Progenitor cell of endocrine pancreas (in vitro differentiated cells): ENCODE measurements at places on chromosomes 11 and 22.

DNA sequence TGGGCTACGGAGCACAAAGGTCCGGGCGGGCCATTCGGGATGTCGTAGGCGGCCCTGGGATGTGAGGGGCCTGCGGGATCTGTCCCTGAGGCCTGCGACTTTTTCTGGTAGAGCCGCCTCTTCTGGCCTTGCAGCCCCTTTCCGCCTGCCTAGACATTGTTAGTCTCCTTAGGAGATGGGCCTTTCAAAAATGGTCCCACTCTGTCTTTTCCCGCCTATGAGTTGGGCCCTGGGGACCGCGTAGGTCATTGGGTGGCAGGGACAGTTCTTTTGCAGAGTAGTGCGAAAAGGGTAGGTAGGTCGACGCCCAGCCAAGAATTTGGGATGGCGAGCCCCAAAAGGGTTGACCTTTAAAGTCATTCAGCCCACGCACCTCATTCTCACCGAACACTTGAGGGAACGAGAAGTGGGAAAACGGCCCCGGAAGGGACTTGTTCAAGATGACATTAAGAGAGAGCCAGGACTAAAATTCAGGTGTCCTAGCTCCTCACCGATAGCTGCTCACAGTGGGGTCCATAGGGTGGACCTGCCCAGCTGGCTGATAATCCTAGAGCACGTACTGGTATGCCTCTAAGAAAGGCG is 785 bp downstream of the OTUB1 start:
- DNase-seq = no peak

DNA sequence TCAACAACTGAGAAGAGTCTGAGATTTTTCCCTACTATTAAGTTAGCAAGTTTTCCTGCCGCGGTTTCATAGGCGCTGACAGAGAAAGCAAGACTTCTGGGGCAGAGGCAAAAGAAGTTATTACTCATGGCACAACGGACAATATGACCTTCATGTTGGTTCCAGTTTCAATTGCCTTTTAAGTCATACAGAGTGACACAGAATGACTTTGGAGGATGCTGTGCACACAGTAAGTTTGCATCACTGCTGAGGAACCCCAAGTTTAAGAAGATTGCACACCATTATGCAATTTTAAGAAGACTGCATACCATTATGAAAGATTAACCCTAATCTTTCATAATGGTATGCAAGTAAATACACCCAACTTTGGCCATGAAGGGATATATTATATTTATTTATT is 626.5 kb upstream of the CHORDC1 start:
- DNase-seq = no peak

GRCh38 chr11:45146072-45147016 is at the start of gene PRDM11:
TSS of gene PRDM11 (plus strand) at chr11:45146639. CDS start at chr11:45181767, 35,128 bp downstream.
- DNase-seq = peak; percentile 36

DNA sequence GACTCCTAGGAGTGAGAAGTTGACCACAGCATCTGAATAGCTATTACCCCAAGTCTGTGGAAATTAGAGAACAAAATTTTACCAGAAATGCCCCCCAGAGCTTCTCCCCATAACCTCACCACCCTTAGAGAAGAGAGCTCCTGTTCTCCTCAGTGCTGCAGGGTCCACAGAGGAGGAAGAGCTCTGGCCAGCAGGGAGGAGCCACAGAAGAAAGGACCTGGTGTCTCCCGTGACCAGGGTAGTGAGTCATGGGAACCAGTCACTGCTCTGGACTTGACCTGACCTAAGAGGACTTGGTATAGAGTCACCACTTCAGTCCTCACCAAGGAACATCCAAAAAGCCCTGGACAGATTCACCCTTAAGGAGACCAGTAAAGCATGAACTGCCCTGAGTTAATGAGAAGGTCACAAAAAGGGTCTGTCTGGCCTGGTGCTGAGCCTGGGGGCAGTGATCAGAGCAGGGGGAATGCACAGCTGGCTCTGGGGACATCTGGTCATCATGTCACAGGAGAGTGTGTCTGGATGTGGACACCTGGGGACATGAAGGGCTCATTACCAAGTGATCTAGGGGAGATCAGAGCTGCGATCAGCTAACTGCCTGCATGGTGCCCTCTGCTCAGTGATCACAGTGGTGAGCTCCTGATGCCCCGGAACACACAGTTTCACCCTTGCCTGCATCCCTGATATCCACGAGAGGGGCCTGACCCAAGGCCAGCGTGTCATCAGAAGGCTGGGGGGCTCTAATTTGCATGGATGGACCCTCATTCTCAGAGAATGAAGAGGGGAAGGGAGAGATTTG is 103.3 kb upstream of the TOP3B start:
- DNase-seq = no peak

DNA sequence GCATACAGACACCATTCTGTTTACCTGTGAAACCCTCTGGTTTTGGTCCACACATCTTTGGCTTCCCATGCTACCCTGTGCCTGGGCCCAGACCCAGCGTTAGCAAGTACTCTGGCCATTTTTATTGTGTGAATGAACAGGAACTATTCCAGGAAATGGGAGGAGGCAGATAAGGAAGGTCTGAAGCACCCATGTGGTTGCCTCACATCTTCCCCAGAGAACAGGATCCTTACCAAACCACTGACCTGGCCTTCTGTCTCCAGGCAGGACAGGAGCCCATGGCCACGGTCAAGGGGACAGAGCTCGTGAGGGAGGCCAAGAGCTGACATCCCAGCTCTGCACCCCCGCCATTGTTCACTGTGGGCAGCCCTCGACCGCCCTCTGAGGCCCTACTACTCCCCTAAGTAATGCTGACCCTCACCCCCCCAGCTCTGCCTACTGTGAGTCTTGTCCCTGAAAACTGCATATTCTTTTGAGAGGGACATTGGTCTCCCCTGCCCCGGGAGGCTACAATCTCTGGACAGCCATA is 97.7 kb upstream of the TP53I11 start:
- no peak for DNase-seq
